ENCODE measurements at places on chromosomes 11 and 22.

DNA sequence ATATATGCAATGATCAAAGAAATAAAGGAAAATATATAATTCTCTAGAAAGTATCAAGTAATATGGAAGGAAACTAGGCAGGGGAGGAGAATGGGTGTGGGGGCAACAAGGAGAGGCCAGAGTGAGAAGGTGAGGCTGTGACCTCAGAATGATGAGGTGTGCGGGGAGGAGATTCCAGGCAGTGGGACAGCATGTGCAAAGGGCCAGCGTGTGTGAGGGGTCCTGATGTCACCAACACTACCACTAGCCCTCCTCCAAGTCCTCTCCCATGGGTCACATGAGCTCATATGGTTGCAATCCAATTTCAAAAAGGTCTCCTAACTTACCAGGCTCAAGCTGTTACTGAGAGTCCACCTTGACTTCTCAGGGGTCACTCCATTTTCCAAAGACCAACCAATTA, 463.9 kb downstream of the MN1 start:
- no peak for DNase-seq

- no peak for DNase-seq
These were observed 32.8 kb downstream of the C2CD3 start for GRCh38 chr11:74138021-74138420.

- no peak for DNase-seq
These were observed 36.6 kb downstream of the GAS2 start for GRCh38 chr11:22703040-22703439.

DNA sequence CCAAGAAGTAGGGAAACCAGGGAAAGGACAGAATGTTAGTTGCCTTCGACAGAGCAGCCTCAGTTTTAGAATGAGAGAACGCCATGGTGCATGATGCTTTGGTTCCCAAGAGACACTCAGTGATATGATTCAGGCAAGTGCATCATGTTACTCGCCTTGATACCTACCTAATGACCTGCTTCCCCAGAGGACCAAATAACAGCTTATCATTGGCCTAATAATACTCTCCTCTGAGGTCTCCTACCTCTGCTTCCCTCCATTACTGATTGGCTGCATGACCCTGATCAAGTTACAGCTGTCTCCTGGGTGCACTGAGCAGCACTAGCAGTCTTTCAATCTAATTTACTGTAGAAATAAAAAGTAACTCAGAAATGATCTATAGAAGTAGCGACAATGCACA, 979.7 kb upstream of the FAT3 start:
- no peak for DNase-seq

- no peak for DNase-seq
These were observed 133.5 kb downstream of the RBFOX2 start for GRCh38 chr22:35894937-35895708.

GRCh38 chr11:69216647-69217051, 60.9 kb downstream of the SMIM38 start:
- DNase-seq: no peak

- no peak for DNase-seq
These were observed 54.3 kb downstream of the CTNND1 start for GRCh38 chr11:57815877-57816276.

DNA sequence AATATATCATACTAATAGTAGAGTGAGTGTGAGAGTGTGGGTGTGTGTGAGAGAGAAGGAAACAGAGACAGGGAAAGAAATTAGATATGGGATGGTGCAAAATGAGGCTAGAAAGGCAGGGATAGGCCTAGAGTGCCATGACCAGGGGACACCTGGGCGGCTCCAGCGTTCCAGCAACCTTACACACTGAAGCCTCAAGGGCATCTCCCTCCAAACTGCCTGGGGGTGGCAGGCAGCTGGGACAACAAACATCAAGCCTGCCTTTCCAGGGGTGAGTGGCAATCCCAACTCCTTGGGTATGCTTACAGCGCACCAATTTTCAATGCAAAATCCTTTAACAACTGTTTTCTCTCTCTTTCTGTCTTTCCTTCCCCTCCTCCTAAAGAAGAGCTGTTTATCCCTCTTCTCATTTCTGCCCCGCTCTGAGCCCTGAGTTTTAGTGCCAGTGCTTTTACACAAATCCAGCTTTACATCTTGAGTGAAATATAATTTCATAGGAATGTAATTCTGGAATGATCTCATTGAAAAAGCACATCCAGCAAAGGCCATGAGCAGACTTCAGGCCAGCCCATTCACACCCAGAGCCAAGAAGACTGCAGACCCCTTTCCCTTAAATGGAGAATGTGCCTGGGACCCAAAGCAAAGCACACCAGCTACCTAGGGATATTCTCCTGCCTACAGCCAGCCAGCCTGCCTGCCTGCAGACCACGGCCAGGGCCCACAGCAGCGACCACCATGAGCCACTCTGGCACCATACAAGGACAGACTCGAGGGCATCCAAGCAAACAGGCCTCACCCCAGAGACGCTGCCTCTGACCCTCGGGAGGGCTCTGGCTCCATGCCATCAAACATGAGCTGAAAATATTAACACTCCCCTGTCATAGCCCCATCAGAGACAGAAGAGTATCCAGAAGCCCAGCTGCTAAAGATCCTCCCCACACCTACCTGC, 90.3 kb downstream of the RPL27A start:
- no peak for DNase-seq

- DNase-seq: no peak
These were observed 7.5 kb downstream of the LRFN4 start for GRCh38 chr11:66864172-66864901.

DNA sequence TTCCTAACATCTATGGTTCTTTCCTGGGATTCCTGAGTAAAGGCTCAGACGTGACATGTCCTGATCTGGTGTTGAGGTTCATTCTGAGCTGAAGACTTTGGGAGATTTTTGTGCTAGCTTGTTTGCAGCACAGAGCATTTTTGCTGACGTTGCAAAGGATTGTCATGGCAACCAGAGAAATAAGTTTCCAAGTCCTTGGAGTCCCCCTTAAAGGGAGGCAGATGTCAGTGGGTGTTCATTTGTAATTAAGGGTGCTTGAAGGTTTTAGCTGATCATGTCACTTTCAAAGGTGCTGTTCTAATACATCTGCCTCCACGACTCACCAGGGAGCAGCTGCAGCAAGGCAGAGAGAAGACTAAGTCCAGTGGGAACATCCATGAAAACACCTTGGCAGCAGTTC, 5.4 kb upstream of the SYN3 start:
- no peak for DNase-seq

DNA sequence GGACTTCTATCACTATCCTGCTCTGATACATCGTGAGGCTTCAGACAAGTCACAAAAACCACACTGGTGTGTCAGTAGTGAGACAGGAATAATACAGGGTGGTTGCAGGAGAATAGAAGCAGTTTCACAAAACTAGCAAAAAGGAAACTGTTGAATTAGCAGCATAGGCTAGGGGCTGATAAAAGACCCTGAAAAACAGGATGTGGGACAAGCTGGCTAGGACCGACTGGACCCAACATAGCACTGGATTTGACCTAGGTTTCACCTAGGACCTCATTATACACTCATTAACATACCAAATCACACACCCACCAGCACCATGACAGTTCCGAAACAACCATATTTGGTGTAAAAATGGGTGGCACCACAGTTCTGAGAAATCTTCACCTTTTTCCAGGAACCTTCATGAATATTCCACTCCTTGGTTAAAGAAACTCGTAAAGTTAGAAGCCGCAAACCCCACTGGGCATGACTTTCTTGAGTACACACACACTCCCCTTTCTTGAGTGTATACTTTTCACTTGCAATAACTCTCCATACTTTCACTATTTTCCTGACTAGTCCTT, 76.2 kb downstream of the SLC1A2 start:
- no peak for DNase-seq

- no peak for DNase-seq
These were observed 18.2 kb upstream of the GRAMD4 start for GRCh38 chr22:46602025-46602424.

DNA sequence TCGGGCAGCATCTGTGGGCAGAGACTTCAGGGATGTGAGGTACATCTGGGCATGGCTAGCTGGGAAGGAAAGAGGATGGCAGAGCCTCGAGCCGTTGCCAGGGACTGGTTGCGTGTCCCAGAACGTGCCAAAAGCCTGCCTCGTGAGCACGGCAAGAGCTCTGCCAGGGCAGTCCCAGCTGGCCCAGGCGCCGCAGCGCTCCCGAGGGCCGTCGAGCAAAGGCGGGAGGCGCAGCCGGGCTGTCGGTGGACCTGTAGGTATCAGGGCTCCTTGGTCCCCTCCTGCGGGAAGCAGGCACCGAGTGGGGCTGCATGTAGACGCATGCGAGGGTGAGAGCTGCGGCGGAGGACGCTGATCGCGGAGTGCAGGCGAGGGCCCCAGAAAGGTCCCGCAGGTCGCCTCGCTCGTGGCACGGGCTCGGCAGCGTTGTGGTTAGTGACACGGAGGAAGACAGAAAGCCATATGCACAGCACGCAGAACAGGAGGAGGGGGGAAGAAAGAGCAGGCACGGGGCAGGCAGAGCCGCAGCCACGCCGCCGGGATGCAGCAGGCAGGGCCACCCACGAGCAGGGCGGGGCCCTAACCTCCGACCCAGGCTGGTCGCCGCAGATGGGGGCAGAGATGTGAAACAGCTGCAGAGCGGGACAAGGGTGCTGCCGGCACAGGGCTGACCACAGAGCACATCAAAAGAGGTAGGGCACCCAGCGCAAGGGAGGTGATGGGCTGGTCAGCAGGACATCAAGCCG, 18.0 kb downstream of the LSP1 start:
- no peak for DNase-seq

DNA sequence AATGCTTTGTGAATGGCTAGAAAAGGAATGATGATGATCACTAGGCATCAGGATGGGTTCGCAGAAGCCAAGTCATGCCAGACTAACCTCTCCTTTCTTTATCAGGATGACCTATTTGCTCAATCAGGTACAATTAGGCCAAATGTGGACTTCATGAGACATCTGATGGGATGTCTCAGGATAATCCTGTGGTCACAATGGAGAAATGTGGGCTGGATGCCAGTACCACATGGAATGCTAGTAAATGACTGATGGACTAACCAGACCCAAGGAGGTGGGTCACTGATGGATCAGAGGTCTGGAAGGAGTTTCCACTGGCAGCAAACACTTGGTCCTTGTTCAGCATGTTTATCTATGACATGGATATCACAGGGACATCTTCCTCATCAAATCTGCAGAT, 94.8 kb upstream of the PHOX2A start:
- no peak for DNase-seq

DNA sequence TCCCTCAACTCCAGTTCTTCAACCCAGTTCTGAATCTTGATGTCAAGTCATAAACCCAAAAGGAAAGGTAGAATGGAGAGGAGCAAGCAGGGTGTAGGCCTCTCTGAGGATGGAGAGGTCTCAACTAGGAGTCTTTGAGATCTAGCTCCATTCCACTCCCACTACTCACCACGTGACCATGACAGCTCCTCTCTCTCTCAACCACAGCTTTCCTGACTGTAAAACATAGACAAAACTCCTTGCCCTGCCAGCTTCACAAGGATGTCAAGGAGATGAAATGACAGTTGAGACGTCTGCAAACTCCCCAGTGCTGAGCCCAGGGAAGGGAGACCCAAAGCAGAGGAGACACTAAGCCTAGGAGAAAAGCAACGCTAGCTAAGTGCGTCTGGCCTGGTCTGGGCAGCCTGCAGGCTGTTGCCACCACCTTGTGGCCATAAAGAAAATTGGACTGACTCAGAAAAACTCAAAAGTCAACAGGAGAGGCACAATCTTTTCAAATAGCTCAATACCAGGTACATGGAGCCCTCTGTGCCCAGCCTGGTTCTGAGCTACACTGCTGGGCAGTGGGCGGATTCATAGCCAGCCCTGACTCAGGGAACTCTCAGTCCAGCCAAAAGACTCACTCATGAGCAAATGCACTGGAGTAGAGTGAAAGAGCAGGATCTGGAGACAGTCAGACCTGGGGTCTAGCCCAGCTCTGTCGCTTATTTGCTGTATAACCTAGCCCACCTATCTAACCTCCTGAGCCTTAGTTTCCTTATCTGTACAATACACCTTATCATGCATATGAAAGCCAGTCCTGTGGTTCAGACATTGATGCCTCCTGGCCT, 3.4 kb downstream of the CLPB start:
- DNase-seq: no peak

- no peak for DNase-seq
These were observed 11.0 kb upstream of the MICALL1 start for GRCh38 chr22:37894939-37895670.

DNA sequence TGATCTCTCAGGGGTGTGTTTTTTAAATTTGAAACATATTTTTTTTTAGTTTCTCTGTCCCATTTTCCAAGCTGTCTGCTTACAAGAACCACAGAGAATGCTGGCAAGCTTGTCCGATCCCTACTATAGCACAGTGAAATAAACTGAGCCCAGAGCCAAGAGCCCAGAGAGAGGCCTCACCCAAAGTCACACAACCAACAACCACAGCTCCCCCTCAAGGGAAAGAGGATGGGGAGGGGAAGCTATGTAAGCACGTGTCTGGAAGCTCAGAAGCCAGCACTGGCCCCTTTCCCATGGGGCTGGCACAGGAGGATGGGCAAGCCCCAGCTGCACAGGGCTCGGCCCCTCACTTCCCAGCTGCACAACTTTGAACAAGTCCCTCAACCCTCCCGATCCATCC, 3.2 kb upstream of the SART1 start:
- DNase-seq: no peak

DNA sequence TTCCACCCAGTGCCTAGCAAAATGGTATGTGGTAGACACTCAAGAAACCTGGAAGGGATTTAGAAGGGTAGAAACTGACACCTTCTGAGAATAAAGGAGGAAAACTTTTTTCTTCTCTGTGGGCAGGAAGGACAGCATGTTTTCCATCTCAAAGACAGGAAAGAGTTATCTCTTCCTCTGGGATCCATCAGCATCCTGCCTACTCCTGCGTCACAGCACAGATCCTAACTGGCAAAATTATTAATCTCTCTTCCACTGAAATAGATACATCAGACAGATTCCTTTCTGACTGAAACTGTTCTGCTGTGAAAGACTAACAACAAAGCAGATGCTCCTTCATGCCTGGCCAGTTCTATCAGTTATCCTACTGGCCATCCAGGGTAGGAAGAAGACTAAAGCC, 147.2 kb downstream of the SPON1 start:
- DNase-seq: no peak

- DNase-seq: no peak
These were observed 47.8 kb downstream of the DBX1 start for GRCh38 chr11:20112291-20113148.

GRCh38 chr22:45922661-45923060, 54.3 kb downstream of the WNT7B start:
- no peak for DNase-seq

GRCh38 chr11:100705447-100705846, 18.4 kb downstream of the ARHGAP42 start:
- DNase-seq: no peak

DNA sequence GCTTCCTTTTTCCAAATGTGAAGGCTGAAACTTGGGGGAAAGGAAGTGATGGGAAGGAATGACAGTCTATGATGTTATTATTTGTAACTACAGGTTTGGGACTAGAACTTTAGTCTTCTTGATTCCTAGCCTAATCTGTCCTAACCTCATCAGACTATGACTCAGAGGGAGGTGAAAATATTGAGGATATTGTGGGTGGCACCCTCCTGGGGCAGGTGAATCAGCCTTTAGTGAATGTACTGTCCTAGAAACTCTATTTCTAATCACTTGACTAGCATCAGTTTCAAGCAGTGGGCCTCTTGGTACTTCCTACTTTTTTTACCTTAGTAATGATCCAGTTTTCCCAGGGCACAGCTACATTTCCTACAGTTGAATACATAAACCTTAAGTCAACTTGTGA, 829.0 kb upstream of the API5 start:
- DNase-seq: no peak

All from stimulated activated CD8-positive, alpha-beta memory T cell treated with anti-CD3 and anti-CD28 coated beads, Interleukin-4, amount 100 ng/mL, for 4 hours (primary cell).